ENCODE measurements at places on chromosomes 4 and X. TPM values are rescaled to one million over a fixed set of nuclear protein-coding genes. Genes with fewer than 3 reads are reported as not detected.

GRCh38 chr4:114725066-114725465, 126.5 kb downstream of the UGT8 start:
- DNase-seq = no peak
- peaks cover 4% of the 10 kb centered on the region for H3K4me1 ChIP-seq
- H3K4me3 ChIP-seq = no peak overlapping the region
- no peak overlapping the region for H3K27ac ChIP-seq
- no peaks in the 10 kb centered on the region for H3K27me3 ChIP-seq

GRCh38 chrX:123181233-123181914, 2.7 kb upstream of the GRIA3 start:
- DNase-seq = no peak
- no peak overlapping the region for H3K4me3 ChIP-seq
- no peaks in the 10 kb centered on the region for H3K4me1 ChIP-seq
- peaks cover 14% of the 10 kb centered on the region for H3K27me3 ChIP-seq
- no peaks in the 10 kb centered on the region for H3K36me3 ChIP-seq
- no peak overlapping the region for H3K27ac ChIP-seq

DNA sequence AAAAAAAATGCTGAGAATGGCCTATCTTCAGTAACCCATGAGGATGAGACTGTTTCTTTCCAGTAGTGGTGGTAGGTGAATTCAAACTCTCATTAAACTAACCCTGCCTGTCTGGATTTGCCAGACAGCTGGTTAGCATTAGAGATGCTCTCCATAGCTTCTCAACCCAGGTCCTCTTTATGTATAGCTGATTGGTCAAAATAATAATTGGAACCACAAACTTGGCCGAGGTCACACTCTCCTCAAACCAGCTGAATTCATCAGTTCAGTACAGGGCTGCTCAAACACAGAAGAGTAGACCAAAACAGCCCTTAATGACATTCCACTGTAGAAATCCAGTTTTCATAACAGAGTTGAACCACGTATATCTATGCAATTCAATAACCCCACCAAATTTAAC, 85.3 kb downstream of the HCCS start:
- no peak overlapping the region for H3K27ac ChIP-seq
- no peak overlapping the region for H3K4me3 ChIP-seq
- DNase-seq = no peak
- H3K4me1 ChIP-seq = no peaks in the 10 kb centered on the region

- no peaks in the 10 kb centered on the region for H3K27me3 ChIP-seq
- no peaks in the 10 kb centered on the region for H3K36me3 ChIP-seq
- no peaks in the 10 kb centered on the region for H3K4me1 ChIP-seq
- no peak overlapping the region for H3K4me3 ChIP-seq
- no peak overlapping the region for H3K27ac ChIP-seq
- peak; percentile 91 for DNase-seq
Observed at GRCh38 chr4:83629945-83630721, 94.2 kb downstream of the GPAT3 start.

OTC gene
- total RNA-seq = 1.7 TPM

Measured in lung (tissue), 17 donors.